Hematopoietic multipotent progenitor cell treated with erythropoietin and hydrocortisone succinate and interleukin-3 and kit ligand, for 4 days (in vitro differentiated cells): ENCODE measurements at places on chromosomes 11 and 22.
A peak's percentile ranks its signal among the peaks of the same experiment; 100 is the strongest.

DNA sequence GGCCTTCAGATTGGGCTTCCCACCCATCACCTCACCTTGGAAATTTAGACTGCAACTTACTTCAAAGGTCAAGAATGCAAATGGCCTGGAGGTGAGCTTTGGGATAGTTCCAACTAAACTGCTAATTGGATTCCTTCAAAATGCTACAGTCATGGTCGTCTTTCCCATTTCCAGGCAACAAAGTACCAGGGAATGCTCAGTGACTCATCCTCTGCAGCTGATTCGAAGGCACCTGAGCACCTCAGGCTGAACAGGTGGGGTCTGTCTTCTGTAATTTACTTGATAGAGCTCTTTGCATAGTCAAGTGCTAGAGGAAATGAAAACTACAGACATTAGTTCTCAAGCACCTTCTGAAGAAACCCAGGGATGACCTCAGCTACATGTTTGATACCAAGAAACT lies 20.5 kb upstream of the FSHB start:
- no peak for DNase-seq

- DNase-seq = peak; percentile 58
Measured at GRCh38 chr11:123484448-123484847, 54.4 kb downstream of the GRAMD1B start.

DNA sequence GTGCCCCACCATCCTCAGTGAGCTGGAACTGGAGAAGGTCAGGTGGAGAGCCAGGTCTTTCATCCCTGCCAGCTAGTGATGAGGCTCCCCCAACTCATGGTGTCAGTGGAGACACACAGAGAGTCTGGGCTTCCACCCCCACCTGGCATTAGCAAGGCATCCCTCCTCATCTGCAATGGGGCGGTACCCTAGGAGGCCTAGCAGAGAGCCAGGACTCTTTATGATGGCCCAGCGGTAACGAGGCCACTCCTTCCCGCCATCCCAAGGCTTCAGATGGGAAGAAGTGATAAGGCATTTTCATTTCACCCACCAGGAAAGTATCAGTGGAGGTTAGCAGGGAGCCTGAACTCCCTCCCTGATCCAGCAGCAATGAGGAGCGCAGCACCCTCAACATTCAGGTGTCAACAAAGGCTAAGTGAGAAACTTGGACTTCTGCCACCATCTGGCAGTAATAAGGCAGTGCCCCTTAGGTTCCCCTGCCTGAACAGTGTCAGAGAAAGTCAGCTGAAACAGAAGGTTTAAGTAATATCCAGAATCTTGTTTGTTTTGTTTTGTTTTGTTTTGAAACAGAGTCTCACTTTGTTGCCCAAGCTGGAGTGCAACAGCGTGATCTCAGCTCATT lies 40.5 kb upstream of the FBLN1 start:
- DNase-seq = peak; percentile 60

- DNase-seq = no peak
Measured at GRCh38 chr22:33883561-33883960, 36.7 kb downstream of the LARGE1 start.

DNA sequence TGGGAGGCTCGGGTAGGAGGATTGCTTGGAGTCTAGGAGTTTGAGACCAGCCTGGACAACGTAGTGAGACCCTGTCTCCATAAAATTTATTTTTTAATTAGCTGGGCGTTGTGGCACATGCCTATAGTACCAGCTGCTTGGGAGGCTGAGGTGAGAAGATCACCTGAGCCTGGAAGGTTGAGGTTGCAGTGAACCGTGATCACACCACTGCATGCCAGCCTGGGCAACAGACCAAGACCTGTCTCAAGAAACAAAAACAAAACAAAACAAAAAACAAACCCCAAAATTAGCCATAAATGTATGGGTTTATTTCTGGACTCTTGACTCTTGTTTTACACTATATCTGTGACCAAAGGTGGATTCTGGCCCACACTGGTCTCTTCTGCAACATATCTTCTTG lies 41.6 kb downstream of the EIF3F start:
- no peak for DNase-seq

- peak; percentile 87 for DNase-seq
Measured at GRCh38 chr11:3894128-3894731, 38.8 kb downstream of the STIM1 start.

GRCh38 chr22:21961886-21962654 lies 9.4 kb upstream of the PPM1F start:
- no peak for DNase-seq

GRCh38 chr22:31084811-31085492 lies 3.8 kb downstream of the SMTN start:
- DNase-seq = peak; percentile 96

DNA sequence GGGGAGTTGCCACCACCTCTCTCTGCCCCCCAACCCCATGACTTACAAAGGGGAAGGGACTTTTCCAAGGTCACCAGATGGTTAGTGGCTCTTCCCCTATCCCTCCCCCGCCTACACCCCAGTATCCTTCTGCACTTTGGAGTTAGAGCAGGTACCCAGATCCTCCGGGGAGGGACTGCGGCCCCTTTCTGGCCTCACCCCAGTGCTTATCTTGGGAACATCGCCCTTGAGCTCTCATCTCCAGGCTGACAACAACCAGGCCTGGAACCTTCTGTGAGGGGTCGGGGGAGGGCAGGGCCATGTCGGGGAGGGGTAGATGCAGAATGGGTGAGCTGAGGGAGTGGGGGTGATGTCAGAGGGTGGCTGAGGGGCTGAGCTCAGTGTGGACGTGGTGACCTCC lies 7.5 kb upstream of the NAALADL1 start:
- no peak for DNase-seq

DNA sequence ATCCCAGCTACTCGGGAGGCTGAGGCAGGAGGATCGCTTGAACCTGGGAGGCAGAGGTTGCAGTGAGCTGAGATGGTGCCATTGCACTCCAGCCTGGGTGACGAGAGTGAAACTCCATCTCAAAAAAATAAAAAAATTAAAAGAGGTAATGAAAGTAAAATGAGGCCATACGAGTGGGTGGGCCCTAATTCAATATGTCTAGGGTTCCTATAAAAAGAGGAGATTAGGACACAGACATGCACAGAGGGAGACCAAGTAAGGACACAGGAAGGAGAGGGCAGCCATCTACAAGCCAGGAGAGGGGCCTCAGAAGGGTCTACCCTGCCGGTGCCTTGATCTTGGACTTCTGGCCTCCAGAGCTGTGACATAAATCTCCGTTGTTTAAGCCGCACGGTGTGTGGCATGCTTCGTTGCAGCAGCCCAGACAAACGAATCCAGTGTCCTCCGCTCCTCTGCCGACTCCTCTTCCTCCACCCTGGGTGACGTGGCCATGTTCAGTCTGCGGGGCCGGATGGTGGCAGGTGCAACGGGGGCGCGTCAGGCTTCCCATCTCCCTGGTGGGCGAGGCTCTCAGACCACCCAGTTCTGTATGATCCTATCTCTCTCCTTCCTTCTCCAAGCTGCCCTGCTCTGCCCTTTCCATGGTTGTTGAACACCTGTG lies 51.6 kb upstream of the PARVG start:
- DNase-seq = no peak

DNA sequence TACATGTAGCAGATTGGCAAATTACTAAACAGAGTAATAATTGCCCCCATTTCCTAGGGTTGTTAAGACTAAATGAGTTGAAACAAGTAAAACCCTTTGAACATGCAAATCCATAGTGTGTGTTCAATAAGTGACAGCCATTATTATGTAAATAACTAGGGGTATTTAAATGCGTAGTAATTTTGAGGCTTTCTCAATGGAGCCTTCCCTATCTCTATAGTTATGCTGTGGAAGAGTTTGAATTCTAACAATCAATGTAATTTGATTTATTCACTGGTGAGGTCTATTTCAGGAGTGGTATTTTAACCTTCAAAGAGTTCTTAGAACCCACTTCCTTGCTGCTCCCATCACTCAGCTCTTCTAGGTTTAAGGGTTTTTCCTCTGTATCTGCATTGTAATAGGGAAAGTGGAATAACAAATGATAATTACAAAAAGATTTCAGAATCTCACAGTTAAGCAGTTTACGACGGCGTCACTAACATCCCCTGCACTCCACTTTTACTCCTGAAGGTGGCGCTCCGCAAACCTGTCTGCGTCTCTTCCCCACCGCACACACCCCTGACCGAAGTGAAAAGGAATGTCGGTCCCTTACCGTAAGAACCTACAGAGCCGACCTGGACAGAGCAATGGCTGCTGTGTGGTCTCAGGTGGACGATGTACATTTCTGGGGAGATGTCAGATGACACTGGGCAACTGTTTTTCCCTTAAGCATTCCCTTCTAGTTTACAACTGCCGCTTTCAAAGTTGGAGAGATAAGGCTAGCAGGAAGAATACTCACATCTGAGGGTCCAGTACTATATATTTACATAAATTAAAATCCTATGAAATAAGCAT lies 80.8 kb downstream of the ZC3H12C start:
- DNase-seq = peak; percentile 82

DNA sequence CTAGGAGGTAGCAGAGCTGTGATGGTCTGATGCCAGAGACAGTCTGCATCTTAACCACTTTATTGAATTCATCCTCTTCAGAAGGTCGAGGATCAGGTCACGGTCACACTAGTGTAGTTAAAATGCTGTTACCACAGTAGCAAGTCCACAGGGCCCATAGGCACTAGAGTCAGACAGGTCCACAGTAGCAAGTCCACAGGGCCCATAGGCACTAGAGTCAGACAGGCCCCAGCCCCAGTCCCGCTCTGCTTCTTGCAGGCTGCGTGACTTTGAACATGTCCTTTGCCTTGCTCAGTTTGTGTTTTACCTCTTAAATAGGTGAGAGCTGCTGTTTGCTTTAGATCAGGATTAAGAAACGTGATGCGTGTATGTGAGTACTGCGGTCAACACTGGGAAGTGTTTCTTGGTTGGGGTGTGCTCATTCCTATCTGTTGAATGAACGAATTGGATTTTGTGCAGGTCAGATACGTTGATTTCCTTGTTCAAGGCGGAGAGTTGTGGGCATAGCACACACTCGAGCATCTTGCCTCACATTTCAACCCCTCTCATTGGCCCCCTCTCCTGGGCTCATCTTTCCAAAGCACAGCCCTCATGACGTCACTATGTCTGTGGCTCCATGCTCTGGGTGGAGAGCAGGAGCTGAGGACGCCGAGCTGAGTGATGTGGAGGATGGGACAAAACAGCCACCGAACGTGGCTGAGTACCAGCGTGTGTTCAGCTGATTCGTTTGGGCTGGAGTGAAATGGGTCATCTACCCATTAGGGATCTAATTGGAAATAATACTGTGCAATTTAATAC lies 191.7 kb downstream of the TBC1D22A start:
- no peak for DNase-seq

DNA sequence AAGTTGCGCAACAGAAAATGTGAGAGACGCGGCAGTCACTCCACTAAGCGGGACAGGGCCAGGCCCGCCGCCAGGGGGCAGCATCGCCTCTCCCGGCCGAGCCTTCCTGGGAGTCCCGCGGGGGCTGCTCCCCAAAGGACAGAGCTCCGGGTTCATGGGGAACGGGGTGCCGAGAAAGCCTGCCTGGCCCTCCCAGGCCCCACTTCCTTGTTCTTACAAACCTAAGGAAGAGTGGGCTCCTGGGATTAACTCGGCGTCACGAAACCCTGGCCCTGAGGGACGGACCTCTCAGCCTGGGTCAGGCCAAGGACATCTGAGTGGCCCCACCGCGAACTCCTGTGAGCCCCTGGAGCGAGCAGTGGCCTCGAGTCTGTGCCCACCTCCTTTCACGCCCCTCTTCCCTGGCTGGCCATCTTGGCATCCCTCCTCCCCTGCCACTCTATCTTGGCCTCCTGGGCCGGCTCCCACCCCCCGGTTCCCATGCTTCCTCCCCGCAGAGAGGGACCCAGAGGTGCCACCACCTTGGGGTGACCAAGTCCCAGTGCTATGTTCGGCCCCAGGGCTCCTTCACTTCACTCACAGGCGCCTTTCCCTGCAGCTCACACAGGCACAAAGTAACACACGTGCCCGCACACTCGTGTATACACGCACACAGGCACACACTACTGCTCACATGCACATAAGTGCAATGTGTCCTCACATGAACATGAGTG lies 99.9 kb upstream of the FGF3 start:
- peak; percentile 82 for DNase-seq

DNA sequence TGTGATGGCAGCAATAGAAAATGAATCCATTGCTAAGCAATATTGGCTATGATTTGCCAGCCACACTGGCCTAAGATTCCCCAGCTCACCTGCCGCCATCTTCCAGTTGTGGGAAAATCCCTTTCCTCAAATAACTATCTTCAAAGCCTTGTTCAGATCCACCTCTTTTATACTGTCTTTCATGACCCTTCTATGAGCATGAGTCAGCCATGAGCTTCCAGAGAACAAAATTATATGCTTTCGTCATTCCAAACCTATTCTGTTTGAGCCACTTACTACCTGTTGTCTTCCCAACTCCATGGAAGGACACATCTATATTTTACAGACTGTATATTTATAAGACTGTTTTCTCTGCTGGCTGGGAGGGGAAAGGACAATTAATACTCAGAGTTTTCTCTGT lies 25.0 kb upstream of the PRSS23 start:
- no peak for DNase-seq

GRCh38 chr11:107787733-107788132 lies 70.9 kb downstream of the SLC35F2 start:
- DNase-seq = no peak

DNA sequence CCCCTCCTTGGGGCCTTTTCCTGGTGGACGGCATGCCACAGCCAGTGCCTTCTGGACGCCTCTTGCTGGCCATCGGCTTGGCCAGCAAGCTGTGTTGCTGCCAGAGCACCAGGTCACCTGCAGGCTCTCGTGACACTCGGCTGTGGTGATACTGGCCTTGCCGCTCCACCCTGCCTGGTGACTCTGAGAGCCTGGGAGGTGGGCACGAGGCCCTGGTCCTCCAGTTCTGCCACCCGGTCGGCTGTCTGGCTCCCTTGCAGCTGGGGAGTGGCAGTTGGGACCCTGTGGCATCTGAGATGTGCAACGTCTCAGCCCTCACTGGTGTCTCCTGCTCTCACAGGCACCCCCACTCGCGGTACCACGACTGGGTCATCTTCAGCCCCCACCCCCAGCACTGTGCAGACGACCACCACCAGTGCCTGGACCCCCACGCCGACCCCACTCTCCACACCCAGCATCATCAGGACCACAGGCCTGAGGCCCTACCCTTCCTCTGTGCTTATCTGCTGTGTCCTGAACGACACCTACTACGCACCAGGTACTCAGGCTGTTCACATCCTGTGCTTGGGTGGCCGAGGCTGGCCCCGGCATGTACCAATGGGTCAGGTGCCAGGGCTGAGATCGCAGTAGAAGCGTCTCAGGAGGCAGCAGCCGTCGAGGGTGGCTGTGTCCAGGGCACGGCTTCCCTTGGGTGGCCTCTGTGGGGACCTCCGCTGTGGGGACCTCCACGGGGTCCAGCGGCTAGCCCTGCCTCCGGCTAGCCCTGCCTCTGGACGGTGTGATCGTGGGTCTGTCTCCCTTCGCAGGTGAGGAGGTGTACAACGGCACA lies 26.0 kb downstream of the MUC2 start:
- DNase-seq = no peak

GRCh38 chr11:96024666-96025065 lies 100.8 kb upstream of the MTMR2 start:
- DNase-seq = no peak

- DNase-seq = no peak
Measured at GRCh38 chr11:38160433-38160832, 1562.4 kb upstream of the RAG2 start.
